ENCODE measurements at places on chromosomes 12 and 14.

DNA sequence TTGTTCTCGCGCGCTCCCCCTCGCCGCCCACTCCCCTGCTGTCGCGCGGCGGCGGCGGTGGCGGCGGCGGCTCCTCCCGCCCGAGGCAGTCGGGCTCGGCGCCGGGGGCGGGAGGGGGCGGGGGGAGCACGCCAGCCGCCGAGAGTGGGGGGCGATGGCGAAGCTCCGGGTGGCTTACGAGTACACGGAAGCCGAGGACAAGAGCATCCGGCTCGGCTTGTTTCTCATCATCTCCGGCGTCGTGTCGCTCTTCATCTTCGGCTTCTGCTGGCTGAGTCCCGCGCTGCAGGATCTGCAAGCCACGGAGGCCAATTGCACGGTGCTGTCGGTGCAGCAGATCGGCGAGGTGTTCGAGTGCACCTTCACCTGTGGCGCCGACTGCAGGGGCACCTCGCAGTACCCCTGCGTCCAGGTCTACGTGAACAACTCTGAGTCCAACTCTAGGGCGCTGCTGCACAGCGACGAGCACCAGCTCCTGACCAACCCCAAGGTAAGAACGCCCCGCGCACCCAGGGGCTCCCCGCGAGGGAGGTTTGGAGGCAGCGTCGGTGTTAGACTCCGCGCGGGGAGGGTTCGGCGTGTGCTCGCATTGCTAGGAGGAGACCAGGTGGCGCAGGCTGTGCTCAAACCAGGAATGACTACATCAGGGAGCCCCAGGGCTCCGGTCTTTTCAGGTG, 629 bp downstream of the KCNMB4 start:
- no peak for DNase-seq

DNA sequence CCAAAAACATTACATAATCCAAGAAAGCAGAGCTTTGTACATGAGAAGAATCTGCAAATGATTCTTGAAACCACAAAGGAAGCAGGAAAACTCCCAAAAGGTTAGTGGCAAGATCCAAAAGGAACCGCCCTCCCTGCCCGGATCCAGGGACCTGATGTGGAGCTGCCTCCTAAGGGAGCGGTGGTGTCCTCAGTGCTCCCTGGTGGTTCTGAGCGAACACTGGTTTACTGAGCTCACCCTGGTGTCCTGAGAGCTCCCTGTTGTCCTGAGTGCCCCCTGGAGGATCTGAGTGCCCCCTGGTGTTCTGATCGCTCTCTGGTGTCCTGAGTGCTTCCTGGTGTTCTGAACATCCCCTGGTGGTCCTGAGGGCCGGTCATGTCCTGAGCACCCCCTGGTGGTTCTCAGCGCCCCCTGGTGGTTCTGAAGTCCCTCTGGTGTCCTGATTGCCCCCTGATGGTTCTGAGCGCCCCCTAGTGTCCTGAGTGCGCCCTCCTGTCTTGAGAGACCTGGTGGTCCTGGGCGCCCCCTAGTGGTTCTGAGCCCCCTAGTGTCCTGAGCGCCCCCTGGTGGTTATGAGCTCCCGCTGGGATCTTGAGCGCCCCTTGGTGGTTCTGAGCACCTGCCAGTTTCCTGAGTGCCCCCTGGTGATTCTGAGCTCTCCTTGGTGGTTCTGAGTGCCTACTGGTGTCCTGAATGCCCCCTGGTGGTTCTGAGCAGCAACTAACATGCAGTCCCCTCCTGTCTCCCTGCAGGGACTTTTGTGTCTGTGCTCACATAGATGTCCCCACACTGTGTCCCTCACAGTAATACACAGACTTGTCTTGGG, 891.1 kb downstream of the TMEM121 start:
- DNase-seq, result no peak

- DNase-seq, result no peak
Measured at GRCh38 chr12:32598688-32599087, 80.4 kb upstream of the DNM1L start.

- DNase-seq, result no peak
Measured at GRCh38 chr12:17954788-17955187, 135.2 kb downstream of the RERGL start.

DNA sequence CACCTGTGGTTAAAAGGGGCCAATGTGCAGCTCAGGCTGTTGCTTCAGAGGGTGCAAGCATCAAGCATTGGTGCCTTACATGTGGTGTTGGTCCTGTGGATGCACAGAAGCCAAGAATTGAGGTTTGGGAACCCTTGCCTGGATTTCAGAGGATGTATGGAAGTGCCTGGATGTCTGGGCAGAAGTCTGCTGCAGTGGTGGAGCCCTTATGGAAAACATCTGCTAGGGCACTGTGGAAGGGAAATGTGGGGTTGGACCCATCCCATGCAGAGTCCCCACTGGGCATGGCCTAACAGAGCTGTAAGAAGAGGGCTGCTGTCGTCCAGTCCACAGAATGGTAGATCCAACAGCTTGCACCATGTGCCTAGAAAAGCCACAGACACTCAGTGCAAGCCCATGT, 36.6 kb downstream of the PCNX1 start:
- DNase-seq, result no peak

GRCh38 chr14:42078345-42078744, 471.7 kb downstream of the LRFN5 start:
- DNase-seq, result no peak

DNA sequence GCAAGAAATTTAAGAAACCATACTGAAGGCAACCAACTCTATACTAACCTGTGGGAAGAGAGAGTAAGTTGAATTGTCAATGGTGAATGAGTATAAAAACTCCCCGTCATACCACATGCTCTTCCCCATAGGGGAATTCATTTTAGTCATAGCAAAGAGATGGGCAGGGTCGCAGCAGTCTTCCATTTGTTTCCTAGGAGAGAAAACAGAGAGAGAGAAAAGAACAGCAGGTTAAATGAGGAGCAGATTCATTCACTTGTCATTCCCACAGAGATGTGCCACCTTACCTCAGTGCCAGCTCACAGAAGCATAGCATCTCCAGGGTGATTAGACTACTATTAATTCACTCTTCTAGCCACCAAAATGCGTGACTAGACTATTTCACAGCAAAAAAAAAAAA, 47.4 kb downstream of the ST8SIA1 start:
- DNase-seq, result no peak

- no peak for DNase-seq
Measured at GRCh38 chr14:39315859-39316444, 82.2 kb downstream of the MIA2 start.

GRCh38 chr14:105519946-105520698, 6.3 kb upstream of the TMEM121 start:
- DNase-seq, result no peak

GRCh38 chr14:31880935-31881334, 196.2 kb upstream of the ARHGAP5 start:
- DNase-seq, result peak; percentile 32

DNA sequence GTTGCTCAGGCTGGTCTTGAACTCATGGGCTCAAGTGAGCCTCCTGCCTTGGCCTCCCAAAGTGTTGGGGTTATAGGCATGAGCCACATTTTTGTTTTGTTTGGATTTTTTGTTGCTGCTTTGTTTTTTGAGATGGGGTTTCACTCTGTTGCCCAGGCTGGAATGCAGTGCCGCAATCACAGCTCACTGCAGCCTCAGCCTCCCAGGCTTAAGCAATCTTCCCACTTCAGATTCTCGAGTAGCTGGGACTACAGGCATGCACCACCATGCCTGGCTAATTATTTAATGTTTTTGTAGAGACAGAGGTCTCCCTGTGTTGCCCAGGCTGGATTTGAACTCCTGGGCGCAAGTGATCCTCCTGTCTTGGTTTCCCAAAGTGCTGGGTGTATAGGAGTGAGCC, 5.7 kb upstream of the PLEK2 start:
- DNase-seq, result no peak

All from H54 (cell line).